Transverse colon (tissue), 4 donors: ENCODE measurements at places on chromosomes 7 and 10.
A peak's percentile ranks its signal among the peaks of the same experiment; 100 is the strongest.

DNA sequence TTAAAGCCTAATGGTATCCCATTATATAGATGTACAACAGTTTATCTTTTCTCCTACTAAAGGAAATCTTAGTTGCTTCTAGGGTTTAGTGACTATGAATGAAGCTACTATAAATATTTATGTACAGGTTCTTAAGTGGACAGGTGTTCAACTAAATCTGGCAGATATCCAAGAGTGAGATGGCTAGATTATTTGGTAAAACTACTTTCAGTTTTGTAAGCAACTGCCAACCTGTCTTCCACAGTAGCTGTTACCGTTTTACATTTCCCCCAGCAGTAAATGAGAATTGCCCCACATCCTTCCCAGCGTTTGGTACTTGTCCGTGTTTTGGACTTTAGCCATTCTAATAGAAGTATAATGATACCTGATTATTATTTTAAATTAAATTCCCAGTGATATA, 144.9 kb upstream of the MAGI2 start:
- no peak for DNase-seq

DNA sequence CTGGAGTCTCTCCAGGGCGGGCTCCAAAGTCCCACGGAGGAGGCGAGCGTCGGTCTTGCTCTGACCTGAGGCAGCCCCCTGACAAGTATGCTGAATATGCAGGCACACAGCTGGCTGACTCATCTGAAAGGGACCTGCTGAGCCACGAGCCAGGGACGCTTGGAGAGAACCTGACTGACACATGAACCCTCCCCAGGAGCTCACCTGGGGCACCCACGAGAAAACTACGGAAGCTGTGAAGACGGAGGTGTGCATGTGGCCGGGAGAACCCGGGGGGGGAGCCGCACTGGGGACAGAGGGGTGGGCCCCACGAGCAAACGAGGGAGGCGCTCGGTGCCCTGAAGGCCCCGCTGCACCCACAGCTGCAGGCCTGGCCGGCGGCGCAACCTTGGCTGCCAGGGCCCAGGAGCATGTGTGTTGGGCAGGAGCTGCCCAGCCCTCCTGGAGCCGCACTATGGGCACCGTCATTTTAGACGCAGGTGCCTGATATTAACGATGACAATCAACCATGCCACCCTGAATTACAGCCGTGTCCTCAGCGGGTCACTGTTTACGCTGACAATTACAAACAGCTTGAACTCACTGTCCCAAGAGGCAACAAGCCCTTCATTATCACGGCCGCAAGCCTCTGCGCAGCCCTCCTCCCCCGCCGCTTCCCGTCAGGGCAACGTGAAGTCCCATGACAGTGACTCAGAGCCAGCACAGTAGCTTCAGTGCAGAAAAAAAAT, 64.7 kb downstream of the DIP2C start:
- DNase-seq, result peak; percentile 36

- no peak for DNase-seq
Observed at GRCh38 chr7:55178292-55178862, 159.6 kb downstream of the EGFR start.

GRCh38 chr7:130298544-130299326, 5.8 kb downstream of the CPA4 start:
- DNase-seq, result peak; percentile 17

GRCh38 chr10:59991661-59992060, 85.3 kb upstream of the CCDC6 start:
- peak; percentile 55 for DNase-seq

DNA sequence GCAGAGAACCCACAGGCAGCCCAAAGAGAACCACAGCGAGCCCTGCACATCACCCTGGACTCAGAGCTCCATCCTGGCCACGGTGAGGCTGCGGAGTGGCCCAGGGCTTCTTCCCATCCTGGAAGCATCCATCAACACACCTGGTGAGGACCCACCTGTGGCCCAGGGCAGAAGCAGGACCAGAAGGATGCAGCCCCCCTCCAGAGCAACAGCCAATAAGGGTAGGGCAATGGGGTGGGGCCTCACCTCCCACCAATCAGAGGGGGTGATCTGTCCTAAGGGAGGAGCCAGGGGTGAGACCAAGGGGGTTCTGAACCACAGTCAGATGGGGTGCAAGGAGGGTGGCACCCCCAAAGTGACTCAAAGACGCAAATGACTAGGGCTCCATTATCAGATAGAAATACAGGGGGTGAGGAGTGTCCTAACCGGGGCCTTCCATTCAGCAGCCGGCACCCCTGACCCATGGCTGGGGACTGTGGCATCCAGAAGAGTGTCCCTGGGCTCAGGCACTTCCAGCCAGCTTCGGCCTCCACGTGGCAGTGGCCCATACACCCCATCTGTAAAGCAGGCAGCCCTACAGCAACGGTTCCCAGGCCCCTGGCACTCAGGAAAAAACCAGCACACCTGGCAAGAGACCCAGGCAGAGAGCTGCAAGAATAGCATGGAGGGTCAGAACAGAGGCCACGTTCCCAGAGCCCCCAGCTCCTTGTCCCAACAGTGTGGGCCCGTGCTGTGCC, 36.9 kb downstream of the STK32C start:
- DNase-seq, result no peak

DNA sequence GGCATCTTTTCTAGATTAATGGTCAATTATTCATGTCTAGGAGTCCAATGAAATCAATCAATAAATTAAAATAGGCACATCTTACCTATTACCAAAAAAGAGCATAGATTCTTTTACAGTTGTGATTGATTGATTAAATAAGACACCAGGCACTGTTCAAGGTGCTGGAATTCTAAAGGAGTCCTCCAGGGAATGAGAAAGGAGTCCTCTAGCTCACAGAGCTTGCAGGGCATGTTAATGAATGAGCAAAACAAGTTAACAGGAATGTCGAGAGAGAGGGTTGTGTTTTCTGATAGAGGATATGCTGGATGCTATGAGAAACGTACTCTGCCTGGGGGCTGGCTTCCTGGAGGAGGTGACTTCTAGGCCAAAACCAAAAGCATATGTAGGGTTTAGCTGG, 191.4 kb downstream of the BMPER start:
- no peak for DNase-seq
